ENCODE measurements at places on chromosomes 13 and 19. TPM values are rescaled to one million over a fixed set of nuclear protein-coding genes. Genes with fewer than 3 reads are reported as not detected.

DNA sequence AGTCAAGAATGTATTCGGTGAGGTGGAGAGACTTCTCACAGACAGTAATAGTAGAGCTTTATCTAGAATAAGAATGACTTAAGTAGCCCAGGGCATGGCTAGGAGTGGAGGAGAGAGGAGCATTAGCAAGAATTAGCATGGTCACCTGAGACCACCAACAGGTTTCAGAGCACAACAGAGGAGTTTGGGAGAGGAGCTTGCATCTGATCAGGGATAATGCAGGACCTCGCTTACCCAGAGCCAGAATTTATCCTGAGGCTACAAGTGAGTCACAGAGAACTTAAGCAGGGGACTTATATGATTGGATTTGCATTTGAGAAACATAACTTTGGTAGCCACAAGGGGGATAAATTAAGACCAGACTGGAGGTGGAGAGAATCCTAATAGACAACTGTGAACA, 102.1 kb upstream of the FNDC3A start:
- H3K27ac ChIP-seq = no peak overlapping the region
- H3K4me3 ChIP-seq = no peak overlapping the region
- H3K36me3 ChIP-seq = no peaks in the 10 kb centered on the region
- DNase-seq = no peak
- no peaks in the 10 kb centered on the region for H3K4me1 ChIP-seq

GRCh38 chr13:113367020-113367560, 3.2 kb upstream of the GRTP1 start:
- no peaks in the 10 kb centered on the region for H3K36me3 ChIP-seq
- no peak overlapping the region for H3K27ac ChIP-seq
- peaks cover 2% of the 10 kb centered on the region for H3K4me1 ChIP-seq
- peaks cover 7% of the 10 kb centered on the region for H3K27me3 ChIP-seq

- H3K4me1 ChIP-seq = peaks cover 11% of the 10 kb centered on the region
- H3K27ac ChIP-seq = no peak overlapping the region
- no peak for DNase-seq
- H3K36me3 ChIP-seq = no peaks in the 10 kb centered on the region
- H3K4me3 ChIP-seq = no peak overlapping the region
Observed at GRCh38 chr13:23845105-23845725, 44.0 kb downstream of the MIPEP start.

GRCh38 chr13:46684287-46685001, 112.5 kb downstream of the ESD start:
- no peak for DNase-seq
- no peak overlapping the region for H3K27ac ChIP-seq
- peaks cover 31% of the 10 kb centered on the region for H3K4me1 ChIP-seq
- H3K27me3 ChIP-seq = no peaks in the 10 kb centered on the region

GRCh38 chr19:18712981-18713380, 29.5 kb downstream of the CRTC1 start:
- H3K4me1 ChIP-seq = no peaks in the 10 kb centered on the region
- H3K4me3 ChIP-seq = no peak overlapping the region
- DNase-seq = no peak
- H3K27me3 ChIP-seq = no peaks in the 10 kb centered on the region

DNA sequence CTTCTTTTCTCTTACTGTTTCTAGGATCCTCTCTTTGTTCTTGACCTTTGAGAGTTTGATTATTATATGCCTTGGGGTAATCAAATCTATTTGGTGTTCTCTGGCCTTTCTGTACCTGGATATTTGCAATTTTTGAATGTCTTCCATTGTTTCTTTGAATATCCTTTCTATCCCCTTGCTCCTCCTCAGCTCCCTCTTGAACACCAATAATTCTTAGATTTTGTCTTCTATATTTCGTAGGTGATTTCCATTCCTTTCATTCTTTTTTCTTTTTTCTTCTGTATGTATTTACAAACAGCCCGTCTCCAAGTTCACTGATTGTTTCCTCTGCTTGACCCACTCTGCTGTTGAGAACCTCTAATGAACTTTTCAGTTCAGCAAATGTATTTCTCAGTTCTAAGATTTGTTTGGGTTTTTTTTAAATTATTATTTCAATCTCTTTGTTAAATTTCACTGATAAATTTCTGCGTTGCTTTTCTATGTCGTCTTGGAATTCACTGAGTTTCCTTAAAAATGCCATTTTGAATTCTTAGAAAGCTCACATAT, 2.7 kb upstream of the CALM3 start:
- H3K27me3 ChIP-seq = peaks cover 5% of the 10 kb centered on the region
- no peak overlapping the region for H3K4me3 ChIP-seq
- DNase-seq = no peak
- H3K4me1 ChIP-seq = peaks cover 15% of the 10 kb centered on the region
- no peak overlapping the region for H3K27ac ChIP-seq
- peaks cover 28% of the 10 kb centered on the region for H3K36me3 ChIP-seq

PCSK4 gene
- total RNA-seq = 4.4 TPM

ZNF682 gene
- total RNA-seq = 9.1 TPM

SULT2B1 gene
- 0.30 TPM for total RNA-seq

ZNF90 gene
- 12.3 TPM for total RNA-seq

TINCR gene
- 0.58 TPM for total RNA-seq

CD79A gene
- total RNA-seq = 4.7 TPM

FRY gene
- total RNA-seq = 14.3 TPM
